ENCODE measurements at places on chromosomes 12 and 14.
A peak's percentile ranks its signal among the peaks of the same experiment; 100 is the strongest.

DNA sequence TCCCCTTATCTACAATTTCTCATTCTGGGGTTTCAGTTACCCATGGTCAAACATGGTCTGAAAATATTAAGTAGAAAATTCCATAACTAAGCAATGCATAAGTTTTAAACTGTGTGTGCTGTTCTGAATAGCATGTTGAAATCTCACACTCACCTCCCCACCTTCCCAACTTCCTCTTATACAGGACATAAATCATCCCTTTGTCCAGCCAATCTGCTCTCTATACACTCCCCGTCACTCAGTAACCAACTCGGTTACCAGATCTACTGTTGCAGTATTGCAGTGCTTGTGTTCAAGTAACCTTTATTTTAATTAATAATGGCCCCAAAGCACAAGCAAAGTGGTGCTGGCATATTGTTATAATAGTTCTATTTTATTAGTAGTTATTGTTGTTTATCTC, 420.5 kb downstream of the GXYLT1 start:
- no peak for DNase-seq

GRCh38 chr12:48977290-48978281, 536 bp upstream of the WNT1 start:
- DNase-seq = peak; percentile 80

DNA sequence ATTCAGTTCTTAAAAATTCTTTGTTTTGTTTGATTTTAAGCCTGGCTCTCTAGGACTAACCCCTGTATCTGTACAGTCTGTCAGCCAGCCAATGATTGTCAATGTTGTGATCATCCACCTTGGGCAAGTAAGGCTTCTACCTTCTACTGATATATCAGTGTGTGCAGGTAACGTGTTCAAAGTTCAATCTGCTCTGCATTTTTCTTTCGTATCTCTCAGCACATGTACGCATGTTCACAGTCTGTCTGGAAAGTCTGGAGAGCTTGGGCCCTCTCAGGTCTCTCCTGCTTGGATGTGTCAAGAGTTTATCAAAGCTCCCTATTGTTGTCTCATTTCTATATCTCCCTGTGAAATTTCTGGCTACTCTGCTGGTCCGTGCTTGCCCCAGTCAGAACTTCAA, 138.6 kb upstream of the VRK1 start:
- DNase-seq = no peak

GRCh38 chr14:60738843-60739508, 4.4 kb downstream of the MNAT1 start:
- DNase-seq = no peak

GRCh38 chr12:70724444-70724843, 87.2 kb upstream of the PTPRB start:
- DNase-seq = peak; percentile 6

DNA sequence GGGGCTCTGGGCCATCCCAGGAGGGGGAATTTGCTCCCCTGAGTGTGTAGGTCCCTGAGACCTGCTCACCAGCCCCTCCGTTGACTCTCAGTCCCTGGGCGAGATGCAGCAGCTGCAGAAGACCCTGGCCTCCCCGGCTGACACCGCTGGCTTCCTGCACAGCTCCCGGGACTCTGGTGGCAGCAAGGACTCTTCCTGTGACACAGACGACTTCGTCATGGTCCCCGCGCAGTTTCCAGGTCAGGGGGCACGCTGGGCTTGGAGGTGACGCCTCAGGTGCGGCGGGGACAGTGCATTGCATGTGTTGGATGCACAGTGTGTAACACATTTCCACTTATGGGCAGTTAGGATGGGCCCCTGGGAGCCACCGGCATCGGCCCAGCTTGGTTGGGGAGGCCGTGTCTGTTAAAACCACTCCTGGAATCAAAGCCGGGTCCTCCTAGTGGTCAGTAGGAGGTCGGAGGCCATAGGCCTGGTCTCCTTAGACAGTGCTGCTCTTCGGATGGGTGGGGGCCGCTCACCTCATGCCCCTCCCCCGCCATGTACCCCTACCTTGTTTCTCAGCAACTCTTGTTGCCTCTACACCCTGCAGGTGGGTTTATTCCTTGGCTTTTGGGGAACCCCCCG, 17.1 kb upstream of the PUS1 start:
- DNase-seq = no peak

GRCh38 chr14:23324455-23324846, 3.2 kb downstream of the PABPN1 start:
- DNase-seq = no peak

All from EL (cell line).